ENCODE measurements at places on chromosomes 7 and 10.

DNA sequence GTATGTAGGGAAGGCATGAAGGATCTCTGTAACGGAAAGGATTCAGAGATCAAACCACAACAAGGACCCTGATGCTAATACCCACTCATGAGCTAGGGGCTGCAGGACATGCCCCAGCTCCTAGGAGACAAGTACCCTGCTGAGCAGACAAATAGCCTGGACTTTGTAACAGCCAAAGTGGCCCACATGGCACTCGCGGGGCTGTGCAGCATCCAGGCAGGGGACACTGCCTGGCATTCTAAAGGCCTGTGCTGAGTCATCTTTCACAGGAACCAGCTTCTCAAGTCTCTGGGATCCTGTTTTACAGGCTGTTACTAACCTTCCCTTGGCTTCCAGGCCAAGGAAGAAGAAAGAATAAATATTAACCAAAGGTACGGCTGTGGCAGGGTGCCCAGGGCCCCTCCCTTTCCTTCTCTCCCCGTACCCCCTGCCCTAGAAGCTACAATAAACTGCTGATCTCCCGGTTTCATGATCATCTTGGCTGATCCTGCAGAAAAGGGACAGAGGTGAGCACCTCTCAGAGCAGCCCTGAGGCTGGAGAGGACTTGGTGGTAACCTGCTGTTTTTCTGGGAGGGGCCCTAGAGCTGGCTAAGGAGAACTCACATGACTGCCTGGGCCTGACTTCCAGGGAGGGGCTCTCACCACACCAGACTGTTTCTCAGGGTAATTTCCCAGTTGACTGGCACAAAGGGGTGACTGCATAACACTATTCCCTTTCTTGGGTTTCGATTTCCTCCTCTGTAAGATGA lies 4.2 kb upstream of the RPEL1 start:
- peak; percentile 30 for DNase-seq

GRCh38 chr10:69953851-69954250 lies 98.8 kb upstream of the MACROH2A2 start:
- no peak for DNase-seq

GRCh38 chr10:117551330-117552155 lies 9.0 kb downstream of the EMX2 start:
- DNase-seq, result no peak

DNA sequence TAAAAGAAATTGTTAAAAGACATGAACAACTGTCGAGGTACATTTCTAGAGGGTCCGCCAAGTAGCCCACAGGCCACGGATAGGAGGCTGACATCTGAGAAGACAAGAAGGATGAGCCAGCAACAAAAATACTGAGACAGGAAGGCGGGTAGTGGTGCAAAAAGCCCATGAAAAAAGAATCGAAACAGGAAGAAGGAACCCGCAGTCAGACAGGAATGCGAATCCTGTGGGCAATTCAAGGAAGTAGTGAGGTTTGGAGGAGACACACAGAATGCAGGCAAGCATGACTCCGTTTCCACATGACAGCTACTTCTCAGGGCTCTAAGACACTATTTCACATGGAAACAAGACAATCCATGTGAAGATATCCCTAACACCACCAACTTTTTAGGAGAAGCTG lies 125.2 kb downstream of the DOCK4 start:
- peak; percentile 21 for DNase-seq

GRCh38 chr7:128203710-128204214 lies 37.3 kb upstream of the LEP start:
- DNase-seq, result no peak

Data from MG63 (cell line).